T-cell (primary cell): ENCODE measurements at places on chromosomes 1 and 21.

GRCh38 chr1:240635466-240636256, 23.7 kb upstream of the GREM2 start:
- H3K4me3 ChIP-seq, result no peak overlapping the region
- DNase-seq, result no peak
- no peaks in the 10 kb centered on the region for H3K4me1 ChIP-seq
- H3K36me3 ChIP-seq, result no peaks in the 10 kb centered on the region

DNA sequence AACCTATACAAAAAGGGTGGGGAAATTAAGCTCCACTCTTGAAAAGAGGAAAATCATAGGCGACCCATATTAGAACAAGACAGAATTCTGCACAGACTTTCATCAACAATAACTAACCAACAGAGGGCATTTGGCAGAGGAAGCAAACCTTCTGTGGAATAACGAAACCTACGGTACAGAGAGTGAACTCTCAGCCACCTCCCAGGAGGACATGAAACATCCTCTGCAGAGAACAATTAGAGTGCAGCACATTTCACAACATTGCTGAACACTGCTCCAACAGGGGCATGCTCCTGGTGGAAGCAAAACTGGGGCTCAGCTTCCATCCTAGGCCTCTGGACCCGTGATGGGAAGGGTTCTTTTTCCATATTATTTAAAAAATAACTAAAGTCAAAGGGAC, 110.9 kb downstream of the KCNJ15 start:
- no peak overlapping the region for H3K4me3 ChIP-seq
- no peak overlapping the region for H3K27ac ChIP-seq
- no peaks in the 10 kb centered on the region for H3K36me3 ChIP-seq

- H3K4me1 ChIP-seq, result peaks cover 64% of the 10 kb centered on the region
- H3K36me3 ChIP-seq, result no peaks in the 10 kb centered on the region
- H3K4me3 ChIP-seq, result no peak overlapping the region
- H3K27ac ChIP-seq, result no peak overlapping the region
- H3K27me3 ChIP-seq, result no peaks in the 10 kb centered on the region
- DNase-seq, result no peak
These were observed 55.1 kb downstream of the AGPAT3 start for GRCh38 chr21:43919871-43920801.

DNA sequence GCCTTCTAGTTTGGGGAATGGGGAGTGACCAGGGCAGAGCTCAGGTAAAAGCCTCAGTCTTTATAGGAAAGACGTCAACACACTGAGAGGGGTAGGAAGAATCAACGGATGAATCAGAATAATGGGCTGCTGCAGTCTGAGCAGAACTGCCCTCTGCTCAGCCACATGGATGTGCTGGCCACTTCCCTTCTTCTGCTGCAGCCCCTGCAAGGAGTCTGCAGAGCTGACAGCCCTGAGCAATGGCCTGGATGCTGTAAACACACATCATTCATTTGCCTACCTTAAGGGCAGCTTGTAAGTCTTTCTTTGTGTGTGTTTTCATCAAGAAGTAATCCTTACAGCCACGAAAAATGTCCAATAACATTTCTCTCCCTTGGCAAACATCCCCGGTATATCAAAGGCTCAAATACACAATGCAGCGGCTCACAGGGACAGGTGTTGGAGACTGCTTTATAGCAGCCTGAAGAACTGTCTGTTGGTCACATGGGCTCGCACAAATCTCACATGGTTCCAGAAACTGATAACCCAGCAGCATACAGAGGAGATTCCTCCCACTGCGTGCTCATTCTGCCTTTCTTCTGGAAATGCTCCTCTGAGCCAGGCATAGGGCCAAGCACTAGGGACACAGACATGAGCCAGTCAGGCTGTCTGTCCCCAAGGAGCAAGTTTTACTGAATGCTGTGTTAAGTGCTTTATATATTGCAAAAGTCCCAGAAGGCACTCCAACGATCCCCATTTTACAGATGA, 110.1 kb downstream of the HMGB4 start:
- no peak overlapping the region for H3K4me3 ChIP-seq
- no peaks in the 10 kb centered on the region for H3K36me3 ChIP-seq
- H3K4me1 ChIP-seq, result no peaks in the 10 kb centered on the region
- DNase-seq, result no peak
- H3K27me3 ChIP-seq, result no peaks in the 10 kb centered on the region

DNA sequence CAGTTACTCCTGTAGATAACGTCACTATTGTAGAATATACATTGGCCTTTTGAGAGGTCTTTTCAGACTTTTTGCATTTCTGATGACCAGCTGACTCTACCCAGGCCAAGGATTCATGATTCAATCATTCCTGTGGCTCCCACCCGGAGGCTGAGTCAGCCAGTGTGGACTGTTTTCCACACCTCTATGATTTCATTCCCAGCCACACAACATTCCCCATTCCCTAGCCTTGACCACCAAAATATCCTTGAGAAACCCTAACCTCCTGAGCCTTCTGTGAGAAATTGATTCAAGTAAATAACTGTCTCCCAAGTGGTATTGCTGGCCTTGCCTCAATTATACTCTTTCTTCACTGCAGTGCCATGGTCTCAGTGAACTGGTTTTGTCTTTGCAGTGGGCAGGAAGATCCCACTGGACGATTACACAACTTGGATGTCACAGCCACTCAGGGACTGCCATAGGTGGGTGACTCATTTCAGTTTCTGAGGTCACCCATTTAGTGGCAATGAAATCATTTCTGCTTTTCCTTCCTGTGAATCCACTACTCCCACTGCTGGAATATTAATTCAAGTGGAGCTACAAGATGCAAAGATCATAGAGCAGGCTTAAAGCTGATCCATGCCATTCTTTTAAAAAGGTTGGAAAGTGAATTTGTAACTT, 518.6 kb upstream of the ZP4 start:
- H3K4me1 ChIP-seq, result no peaks in the 10 kb centered on the region
- H3K27ac ChIP-seq, result no peak overlapping the region
- H3K4me3 ChIP-seq, result no peak overlapping the region
- no peaks in the 10 kb centered on the region for H3K36me3 ChIP-seq
- no peak for DNase-seq
